ENCODE measurements at places on chromosomes 3 and 15. TPM values are rescaled to one million over a fixed set of nuclear protein-coding genes. Genes with fewer than 3 reads are reported as not detected.

The FNDC3B gene
- 223 TPM for total RNA-seq

The KBTBD12 gene
- not detected for total RNA-seq

The KPNA4 gene
- 37.7 TPM for total RNA-seq

The PTX3 gene
- total RNA-seq, result 566 TPM

The ITGA11 gene
- 1.6 TPM for total RNA-seq

The CEMIP gene
- total RNA-seq, result 0.32 TPM

Measured in bladder microvascular endothelial cell (primary cell).